ENCODE measurements at places on chromosomes 3 and 15. TPM values are rescaled to one million over a fixed set of nuclear protein-coding genes. Genes with fewer than 3 reads are reported as not detected.
A peak's percentile ranks its signal among the peaks of the same experiment; 100 is the strongest.

The SMCO1 gene
- total RNA-seq, result not detected

The GPR15 gene
- total RNA-seq, result 1.6 TPM

- no peak overlapping the region for H3K4me3 ChIP-seq
- H3K27me3 ChIP-seq, result no peaks in the 10 kb centered on the region
- no peak overlapping the region for H3K27ac ChIP-seq
- no peaks in the 10 kb centered on the region for H3K4me1 ChIP-seq
- H3K36me3 ChIP-seq, result no peaks in the 10 kb centered on the region
Observed at GRCh38 chr3:3476669-3477068, 297.2 kb upstream of the CRBN start.

DNA sequence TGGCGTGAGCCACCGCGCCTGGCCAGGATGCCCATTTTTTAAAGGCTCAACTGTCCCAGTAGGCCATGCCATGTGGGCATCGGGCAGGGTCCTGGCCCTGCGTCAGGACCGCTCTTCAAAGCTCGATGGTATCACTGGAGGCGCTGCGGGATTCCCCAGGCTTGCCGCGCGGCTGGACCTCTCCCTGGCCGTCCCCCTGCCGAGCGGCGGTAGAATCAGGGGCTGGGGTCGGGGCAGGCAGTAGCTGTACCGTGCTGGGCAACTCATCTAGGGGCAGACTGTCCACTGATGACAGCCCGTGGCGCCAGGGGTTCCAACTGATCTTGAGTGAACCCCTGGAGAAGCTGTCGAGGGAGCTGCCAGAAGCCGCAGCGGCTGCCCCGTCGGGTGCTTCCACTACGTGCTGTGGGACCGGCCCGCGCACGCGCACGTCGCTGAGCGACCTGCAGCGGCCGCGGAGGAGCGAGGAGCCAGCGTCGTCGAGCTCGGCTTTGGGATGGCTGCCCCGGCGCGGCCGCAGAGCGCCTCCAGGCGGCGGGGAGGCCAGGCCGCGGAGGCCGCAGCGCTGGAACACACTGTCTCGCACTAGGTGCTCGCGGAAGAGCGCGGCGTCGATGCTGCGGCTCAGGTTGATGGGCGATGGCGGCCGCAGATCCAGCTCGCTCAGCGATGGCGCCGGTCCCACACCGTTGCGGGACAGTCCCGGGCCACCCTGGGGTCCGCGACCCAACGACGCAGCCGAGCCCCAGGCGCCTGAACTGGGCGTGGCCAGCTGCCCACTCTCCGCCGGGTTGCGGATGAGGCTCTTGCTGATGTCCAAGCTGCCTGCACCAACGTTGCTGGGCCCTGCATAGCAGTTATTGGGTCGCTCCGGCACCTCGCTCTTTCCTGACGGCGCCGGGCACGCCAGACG, 5.8 kb downstream of the PRRT3 start:
- H3K4me1 ChIP-seq, result no peaks in the 10 kb centered on the region
- H3K36me3 ChIP-seq, result no peaks in the 10 kb centered on the region
- peak overlapping the region; percentile 93 for H3K27ac ChIP-seq
- H3K4me3 ChIP-seq, result peak overlapping the region; percentile 62
- peak; percentile 87 for DNase-seq
- no peaks in the 10 kb centered on the region for H3K27me3 ChIP-seq

DNA sequence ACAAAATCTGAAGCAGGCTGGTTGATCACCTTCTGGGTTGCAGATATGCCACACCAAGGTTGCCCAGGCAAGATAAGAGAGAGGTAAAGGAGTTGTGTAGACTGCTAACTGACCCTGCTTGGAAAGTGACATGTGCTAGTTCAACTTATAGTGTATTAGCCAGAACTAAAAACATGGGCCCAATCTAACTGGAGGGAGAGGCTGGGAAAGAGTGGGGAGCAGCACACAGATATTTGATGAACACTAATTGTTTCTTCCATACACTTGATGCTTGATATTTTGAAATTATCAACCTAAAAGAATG, 55.1 kb upstream of the ADGRG7 start:
- no peak overlapping the region for H3K27ac ChIP-seq
- no peaks in the 10 kb centered on the region for H3K27me3 ChIP-seq
- H3K36me3 ChIP-seq, result no peaks in the 10 kb centered on the region
- H3K4me1 ChIP-seq, result no peaks in the 10 kb centered on the region
- H3K4me3 ChIP-seq, result no peak overlapping the region

DNA sequence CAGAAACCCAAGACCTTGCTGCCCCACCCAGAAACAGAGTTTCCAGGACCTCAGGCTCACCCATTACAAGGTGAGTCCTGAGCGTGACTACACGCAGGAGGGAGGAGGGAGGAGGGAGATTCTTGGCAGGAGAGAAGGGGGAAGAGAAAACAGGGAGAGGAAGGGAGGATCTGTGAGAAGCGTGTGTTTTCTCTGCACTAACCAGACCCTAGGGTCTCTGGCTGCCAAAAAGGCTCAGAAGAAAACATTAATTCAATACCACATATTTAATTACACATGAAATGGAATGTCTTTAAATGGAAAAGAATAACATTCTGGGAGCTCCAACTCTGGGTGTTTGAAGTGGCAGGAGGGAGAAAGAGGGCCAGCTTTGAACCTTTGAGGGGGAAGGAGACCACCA, 309.0 kb downstream of the NTRK3 start:
- no peaks in the 10 kb centered on the region for H3K27me3 ChIP-seq
- H3K27ac ChIP-seq, result no peak overlapping the region
- no peak overlapping the region for H3K4me3 ChIP-seq

DNA sequence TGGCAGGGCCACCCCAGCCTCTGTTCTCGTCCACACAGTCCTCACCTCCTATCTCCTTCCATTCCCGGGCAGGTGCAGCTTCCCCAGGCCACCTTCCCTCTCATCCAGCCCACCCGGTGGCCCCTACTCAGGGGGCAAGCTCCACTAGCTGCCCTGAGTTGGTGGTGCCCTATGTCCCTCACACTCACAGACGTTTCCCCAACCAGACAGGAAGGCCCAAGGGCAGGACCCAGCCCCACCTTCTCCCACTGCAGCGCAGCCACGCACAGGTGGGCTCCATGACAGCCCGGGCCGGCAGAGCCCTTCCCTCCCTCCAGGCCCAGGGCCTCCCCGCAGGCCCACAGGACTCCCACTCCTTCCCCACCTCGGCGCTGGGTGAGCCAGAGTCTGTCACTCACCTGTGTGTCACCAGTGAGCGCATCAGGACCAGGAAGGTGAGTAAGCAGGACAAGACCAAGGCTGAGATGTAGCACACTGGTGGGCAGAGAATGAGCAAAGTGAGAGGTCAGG, 11.1 kb downstream of the ISLR start:
- H3K4me1 ChIP-seq, result peaks cover 9% of the 10 kb centered on the region
- H3K27me3 ChIP-seq, result no peaks in the 10 kb centered on the region
- no peak for DNase-seq
- H3K4me3 ChIP-seq, result no peak overlapping the region
- H3K27ac ChIP-seq, result no peak overlapping the region
